ENCODE measurements at places on chromosomes 13 and 19. TPM values are rescaled to one million over a fixed set of nuclear protein-coding genes. Genes with fewer than 3 reads are reported as not detected.

Gene DNAJC15
- 1.0 TPM for total RNA-seq

DNA sequence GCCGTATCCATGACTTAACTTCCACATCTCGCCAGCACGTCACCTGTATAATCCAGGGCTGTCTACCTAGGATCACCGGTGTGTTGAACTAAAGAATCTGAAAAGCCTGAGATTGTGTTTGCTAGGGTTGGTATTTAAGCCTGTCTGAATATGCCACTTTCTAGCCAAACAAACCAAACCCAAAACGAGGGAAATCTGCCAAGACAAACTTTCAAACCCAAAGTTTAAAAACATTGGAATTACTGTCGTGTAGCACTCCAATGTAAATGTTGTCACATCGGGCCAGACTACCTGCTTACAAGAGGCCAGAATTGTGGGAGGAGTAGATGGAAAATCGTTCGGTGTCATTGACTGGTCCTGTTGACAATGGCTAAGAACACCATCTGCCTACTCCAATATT lies 747.8 kb downstream of the EFNB2 start:
- DNase-seq: no peak

DNA sequence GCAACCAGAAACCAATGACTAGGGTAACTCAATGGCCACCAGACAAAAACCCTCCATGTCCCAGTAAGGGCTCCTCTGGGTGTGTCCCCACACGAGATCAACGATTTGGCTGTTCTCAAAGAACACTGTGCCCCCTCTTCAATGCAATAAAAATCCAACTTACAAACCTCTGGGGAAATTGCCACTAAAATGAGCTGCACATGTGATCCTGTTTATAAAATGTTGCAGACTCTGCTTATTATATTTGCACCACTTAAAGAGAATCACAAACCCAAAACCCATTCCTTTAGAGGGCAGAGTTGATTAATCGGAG lies 80.5 kb downstream of the STK24 start:
- no peak for DNase-seq

GRCh38 chr13:23515116-23515515 lies 55.1 kb upstream of the TNFRSF19 start:
- DNase-seq: no peak

DNA sequence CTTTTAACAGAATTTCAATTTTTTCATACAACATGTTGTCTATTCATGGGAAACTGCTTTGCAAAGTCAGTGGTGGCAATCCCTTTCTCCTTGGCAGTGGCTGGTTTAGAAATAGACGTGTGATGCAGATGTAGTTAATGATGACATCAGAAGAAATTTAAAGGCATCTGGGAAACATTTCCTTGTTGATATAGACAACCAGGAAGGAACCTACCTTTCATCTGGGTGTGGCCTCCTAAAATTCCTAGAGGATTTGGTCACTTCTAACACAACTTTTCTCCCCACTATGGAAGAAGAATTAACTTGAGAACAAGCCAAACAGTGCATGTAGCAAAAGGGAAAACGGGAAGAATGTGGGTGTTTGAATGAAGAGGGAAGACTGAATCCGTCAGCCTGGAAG lies 102.8 kb downstream of the EFNB2 start:
- no peak for DNase-seq

GRCh38 chr13:40932252-40932651 lies 86.9 kb downstream of the ELF1 start:
- no peak for DNase-seq

Gene SIGLEC12
- total RNA-seq: 0.69 TPM

DNA sequence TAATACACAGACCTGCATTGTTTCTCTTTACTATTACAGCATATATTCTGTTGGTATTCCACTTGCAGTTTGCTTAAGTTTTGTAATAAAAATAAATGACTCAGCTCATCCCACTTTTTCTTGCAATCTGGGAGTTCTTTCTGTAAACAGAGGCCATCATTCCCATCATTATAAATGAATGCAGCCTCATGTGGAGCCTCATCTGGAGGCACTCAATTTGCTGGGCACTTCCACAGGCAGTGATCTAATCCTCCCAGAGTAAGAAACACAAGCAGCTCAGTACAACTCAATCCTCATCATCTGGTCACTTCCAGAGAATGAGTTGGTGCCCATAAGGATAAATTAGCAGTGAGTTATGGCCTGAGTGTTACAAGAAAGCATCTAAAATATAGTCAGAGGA lies 2801.9 kb downstream of the PCDH9 start:
- DNase-seq: no peak

GRCh38 chr13:51066091-51066831 lies 44.8 kb downstream of the C13orf42 start:
- no peak for DNase-seq

DNA sequence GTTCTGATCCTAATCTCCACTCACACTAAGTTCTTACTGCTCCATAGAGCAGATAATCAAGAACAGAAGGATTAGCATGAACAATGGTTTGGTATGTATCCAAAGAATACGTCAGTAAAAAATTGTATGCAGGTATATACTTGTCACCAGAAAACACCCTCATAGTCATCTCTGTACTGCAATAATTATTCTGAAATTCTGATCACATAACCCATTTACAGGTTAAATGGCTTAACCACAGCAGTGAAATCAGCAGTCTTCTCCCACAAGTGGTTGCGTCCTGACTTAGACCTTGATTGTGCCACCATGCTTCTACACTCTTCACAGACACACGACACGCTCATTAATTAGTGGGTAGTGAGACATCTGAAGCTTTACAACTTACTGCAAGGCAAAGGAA lies 50.9 kb downstream of the LNX2 start:
- no peak for DNase-seq
